ENCODE measurements at places on chromosomes 16 and 17.

DNA sequence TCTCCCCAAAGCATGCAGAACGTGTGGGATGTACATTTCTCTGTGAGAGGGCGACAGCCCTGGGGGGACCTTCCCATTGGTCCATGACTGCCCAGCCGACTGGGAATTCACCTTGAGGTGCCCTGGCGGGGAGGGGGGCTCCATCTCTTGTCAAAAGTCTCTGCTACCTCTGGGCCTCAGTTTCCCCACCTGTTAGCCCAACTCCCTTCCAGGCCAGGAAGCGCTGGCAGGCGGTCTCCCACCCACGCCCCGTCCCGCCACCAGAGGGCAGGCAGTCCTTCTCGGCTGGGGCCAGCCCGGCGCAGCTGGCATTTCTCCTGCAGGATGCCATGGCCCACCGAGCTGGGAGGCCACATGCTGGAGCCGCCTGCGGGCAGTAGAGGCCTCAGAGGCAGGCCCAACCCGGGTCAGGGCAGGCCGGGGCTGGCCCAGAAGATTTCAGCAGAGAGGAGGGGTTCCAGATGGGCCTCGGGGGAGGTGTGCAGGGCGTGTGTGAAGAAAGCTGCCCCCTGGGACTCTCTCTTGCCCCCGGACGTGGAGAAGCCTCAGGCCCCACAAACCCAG lies 16.6 kb downstream of the CD7 start:
- DNase-seq, result no peak

- DNase-seq, result peak; percentile 67
Measured at GRCh38 chr16:78993346-78993745, 607.2 kb downstream of the MAF start.

DNA sequence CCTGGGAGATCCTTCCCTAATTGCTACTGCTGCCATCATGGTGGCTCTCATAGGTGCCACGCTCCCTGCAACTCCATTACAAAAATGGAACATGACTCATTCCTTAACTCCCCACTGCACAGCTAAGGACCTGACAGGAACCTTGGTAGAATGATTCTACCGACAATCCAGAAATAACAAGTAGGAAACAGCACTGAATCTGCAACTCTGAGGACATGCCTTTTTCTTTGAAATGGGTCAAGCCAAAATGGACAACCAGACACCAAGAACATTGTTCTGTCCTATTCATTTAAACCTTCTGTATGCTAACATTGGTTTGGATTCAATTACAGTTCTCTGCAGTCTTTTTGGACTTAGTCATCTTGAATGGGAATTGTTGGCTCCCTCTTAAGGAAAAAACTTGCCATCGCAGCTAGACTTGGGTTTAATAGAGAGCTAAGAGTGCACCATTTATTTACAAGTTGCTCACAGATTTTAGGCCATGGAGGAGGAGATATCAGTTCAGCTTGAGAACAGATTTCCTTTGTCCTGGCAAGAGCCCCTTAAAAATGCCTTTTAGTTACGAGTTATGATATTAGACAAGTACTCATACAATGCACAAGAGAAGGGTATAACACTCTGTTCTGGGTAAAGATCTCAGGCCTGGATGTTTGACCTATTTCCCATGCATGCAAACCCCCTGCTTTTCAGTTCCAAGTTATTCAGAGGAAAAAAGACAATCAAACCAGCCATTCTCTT lies 20.9 kb upstream of the NSRP1 start:
- DNase-seq, result no peak

GRCh38 chr17:31274252-31274651 lies 22.8 kb downstream of the OMG start:
- no peak for DNase-seq

GRCh38 chr17:62911114-62911513 lies 54.9 kb upstream of the TANC2 start:
- no peak for DNase-seq

DNA sequence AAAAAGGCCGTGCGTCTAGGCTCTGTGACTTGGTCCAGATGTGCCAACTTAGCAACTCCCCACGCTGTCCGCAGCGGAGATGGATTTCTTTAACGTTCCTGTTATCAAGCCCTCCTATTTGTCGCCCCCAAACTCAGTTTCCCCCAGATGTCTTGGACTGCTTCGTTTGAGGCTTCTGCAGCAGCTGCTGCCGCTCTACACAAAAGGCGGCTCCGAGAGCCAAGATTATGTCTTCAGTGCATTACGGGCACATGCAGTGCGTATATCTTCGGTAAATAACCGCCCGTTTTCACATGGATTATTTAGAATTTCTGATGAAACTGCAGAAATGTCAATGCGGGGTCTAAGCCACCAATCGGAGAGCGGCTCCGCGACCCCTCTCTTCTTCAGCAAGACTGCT lies 240.6 kb upstream of the ZFHX3 start:
- DNase-seq, result no peak

DNA sequence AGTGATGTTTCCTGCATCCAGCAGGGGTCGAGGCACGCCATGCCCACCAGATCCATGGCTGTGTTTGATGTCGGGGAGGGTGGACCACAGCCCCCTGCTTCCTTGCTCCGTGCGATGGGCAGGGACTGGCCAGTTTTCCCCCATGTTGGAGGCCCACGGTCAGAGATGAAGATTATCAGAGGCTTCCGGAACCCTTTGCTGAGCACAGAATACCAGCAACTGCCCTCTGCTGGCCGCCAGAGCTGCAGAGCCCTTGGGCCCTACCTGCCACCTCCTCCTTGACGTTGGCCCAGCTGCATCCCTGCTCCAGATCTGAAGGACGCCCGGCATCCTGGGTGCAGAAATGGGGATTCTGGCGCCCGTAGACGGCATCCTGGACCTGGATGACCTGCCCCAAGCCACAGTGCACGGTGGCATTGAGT lies 23.7 kb upstream of the BCO1 start:
- no peak for DNase-seq

DNA sequence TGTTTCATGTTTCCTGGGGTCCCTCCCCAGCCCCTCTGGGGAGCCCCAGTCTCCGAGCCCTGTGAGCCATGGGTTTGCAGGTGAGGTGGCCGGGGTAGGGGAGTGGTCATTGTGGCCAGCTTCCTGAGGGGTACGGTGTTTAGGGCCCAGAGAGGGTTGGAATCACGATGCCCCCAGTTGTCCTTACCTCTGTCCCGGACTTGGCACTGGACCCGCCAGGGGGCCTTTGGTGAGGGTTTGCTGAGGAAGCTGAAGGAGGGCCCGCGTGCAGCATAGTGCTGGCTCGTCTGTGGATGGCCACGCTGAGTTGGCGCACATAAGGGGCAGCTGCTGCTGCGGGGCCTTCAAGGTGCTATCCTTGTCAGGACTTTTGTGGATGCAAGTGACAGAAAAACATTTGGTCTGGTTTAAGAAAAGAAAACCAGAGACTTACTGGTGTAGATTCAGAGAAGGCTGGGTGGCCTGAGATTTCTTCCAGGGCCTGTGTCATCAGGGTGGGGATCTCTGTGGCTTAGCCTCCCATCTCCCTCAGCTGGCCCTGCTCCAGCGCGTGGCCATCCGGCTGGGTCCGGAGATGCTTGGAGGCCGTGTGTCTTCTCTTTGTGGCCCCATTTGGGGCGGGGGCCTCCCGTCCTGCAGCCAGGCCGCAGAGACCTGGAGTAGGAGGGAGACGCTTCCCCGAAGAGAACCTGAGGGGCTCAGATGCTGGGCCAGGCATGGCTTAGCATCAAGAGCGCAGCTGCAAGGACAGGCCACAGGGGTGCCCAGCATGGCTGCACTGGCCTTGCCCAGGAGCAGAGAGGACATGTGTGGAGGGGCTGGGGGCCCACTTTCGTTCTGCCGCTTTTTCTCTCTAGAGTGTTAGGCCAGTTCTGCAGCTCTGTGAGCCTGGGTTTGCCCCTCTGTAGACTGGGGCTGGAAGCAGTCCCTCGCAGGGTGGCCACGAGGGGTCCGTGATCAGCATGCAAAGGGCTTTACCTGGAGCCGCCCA lies 33.7 kb upstream of the NUDT16L1 start:
- no peak for DNase-seq

GRCh38 chr17:78502611-78503148 lies 74.5 kb downstream of the DNAH17 start:
- no peak for DNase-seq

DNA sequence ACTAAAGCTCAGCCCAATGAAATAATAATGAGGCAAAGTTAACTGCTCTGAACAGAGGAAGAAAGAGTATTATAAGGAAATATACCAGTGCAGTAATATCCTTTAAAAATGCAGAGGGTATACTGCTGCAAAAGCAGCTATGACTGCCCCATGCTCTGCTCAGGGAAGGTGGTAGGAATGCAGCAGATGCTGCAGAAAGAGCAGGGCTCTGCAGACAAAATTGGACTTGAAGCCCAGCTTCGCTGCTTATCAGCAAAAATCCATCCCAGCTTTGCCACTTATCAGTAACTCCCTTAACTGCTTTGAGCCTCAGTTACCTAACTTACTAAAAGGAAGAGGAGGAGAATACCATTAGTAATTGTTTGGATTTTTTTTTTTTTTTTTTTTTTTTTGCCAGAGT lies 533.8 kb upstream of the CDH5 start:
- no peak for DNase-seq

DNA sequence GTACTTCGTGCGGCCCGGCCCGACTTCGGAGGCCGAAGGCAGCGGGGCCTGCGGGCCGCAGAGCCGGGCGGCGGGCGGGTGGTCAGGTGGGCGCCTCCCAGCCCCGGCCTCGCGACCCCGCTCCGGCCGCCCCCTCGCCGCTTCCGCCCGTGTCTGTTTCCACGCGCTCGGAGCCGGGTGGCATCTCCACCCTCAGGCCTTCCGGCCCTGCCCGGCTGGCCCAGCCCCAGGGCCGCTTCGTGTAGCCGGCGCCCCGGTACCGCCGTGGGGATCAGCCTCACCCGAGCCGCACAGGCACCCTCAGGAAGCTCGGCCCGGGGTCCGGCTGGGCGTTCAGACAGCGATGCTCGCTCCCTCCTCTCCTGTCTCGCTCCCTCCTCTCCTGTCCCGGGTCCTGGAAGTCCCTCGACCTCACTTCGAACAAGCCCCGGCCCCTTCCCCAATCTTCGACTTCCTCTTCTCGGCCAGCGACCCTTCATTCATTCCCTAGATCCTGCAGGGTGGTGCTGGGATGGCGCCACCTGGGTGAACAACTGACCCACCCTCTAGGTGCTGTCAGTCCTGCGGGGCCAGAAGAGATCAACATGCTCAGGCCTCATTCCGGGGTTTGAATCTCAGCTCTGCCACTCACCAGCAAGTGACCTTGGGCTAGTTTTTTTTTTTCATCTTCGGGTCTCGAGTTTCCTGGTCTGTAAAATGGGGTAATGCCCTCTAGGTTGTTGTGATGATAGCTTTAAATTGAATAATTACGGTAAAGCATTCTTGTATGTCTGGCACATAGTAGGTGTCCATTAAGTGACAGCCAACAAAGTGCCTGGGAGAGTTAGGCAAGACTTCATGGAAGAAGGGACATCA lies 610 bp downstream of the VPS4A start:
- DNase-seq, result no peak

- DNase-seq, result peak; percentile 64
Measured at GRCh38 chr17:80036715-80037477, 454 bp downstream of the CCDC40 start.

- no peak for DNase-seq
Measured at GRCh38 chr17:79047291-79047920, 23.4 kb downstream of the C1QTNF1 start.

GRCh38 chr17:76453431-76453743 lies 435 bp upstream of the UBE2O start:
- DNase-seq, result no peak

GRCh38 chr16:66520406-66521170 lies 29.3 kb downstream of the TK2 start:
- no peak for DNase-seq

DNA sequence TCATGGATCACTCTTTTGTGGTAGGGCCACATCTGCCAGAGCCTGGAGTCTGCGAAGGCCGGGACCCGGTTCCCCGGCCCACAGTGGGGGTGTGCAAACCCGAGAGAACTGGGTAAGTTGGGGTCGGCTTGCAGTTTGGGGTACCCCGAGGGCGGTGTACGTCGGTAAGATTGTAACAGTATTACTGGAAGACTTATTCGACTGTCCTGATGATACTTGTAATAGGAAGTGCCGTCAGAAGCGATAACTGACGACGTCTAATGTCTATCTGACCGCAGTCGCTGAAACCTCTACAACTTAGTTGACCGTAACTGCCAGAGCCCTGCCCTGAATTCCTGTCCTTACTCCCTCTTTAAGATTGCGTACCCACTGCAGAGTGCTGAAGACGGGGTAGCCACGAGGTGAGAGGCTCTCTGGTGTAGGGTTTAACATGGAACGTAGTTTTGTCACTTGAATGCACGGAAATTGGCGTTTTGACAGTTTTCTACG lies 24.0 kb downstream of the TRPV2 start:
- DNase-seq, result no peak

GRCh38 chr17:76540381-76541300 lies 797 bp downstream of the PRCD start:
- DNase-seq, result peak; percentile 45

GRCh38 chr16:81469710-81470535 lies 25.3 kb downstream of the CMIP start:
- no peak for DNase-seq

DNA sequence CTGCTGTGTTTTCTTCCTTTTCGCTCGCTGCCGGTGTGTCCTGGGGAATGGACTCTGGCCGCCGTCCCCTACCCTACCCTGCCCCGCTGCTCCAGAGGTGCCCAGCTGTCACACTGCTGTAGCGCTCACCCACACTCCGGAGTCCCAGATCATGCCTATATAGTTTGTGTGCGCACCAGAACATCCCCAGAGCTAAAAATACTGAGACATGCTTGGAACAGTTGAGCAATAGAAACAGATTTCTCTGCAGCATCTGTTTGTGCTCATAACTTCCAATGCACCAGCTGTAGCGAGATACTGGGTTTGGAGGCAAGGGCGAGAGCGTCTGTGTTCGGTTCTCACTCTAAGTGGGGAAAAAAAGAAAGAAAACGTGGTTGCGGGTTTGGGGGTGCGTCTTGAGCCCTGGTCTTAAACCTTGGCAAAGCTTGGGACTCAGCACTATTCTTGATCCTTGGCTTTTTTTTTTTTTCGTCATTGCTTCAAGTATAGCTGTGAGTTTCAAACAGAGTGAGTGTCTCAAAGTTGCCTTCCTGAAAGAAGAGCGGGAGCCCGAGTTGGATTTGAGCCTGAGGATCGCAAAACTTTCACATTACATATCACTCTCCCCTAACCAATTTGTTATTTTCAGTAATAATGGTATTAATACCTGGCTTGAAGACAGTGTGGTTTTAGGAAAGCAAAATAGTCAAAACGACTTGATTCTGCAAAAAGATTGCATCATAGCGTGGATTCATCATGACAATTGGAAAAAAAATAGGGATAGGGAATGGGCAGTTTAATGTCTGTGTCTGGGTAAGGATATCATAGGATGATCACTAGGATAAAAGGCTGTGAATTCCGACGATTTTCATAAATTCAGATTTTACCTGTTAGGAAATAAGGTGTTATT lies 621 bp downstream of the KCNJ2 start:
- DNase-seq, result no peak

Measured in NCI-H1417 treated with DMSO at 0.1 percent for 48 hours (cell line).